ENCODE measurements at places on chromosomes 5 and 9.

DNA sequence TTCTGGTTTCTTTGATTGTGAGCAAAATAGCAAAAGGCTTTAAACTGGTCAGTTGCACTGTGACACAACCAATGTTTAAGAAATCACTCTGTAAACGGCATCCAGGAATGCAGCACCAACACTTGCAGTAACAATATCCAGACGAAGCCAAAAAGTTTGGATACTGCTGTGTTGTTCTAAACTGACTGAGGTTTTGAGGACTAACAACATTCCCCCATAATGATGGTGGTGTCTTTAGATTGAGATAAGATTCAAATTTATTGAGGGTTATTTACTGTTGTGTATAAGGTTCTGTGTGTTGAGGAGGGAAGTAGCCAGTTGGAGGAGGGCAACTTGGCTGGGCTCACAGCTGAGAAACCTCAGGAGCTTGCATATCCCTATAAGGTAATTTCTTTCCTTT, 353.6 kb downstream of the BNC2 start:
- no peak for DNase-seq

DNA sequence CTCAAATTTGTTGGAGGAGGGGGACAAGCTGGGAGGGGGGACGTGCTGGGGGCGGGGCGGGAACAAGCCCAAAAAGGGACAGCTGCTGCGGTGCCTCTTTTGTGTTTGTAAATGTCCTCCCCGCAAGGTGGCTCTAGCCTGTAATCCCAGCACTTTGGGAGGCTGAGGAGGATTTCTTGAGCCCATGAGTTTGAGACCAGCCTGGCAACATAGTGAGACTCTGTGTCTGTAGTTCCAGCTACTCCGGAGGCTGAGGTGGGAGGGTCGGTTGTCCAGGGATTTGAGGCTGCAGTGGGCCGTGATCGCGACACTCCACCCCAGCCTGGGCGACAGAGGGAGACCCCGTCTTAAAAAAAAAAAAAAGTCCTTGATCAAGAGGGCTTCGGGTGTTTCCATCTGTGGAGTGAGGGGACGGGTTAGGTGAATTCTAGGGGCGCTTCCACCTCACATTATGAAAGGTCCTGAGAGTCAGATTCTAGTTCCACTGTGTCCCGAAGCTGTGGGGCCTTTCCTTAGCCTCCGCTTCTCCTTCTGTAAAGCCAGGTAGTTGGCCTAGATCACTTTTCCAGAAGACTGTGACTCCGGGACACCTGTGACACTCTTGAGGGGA, 779 bp upstream of the CTNNA1 start:
- no peak for DNase-seq

DNA sequence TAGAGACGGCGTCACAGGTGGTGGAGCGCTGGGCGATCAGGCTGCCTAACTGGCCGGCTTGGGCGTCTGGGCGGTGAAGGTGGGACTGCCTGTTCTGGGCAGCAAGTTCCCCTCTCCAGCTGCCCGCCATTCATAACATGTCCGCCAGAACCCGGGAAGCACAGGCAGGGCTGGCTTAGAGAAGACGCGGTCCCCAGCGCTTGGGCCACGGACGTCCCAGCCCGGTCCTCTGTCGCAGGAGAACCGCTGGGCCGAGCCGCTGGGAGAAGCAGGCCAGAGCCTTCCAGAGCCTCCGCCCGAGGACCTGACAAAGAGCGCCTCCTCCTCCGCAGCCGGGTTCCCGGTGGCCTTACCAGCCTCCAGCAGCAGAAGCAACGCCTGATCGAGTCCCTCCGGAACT, 15.2 kb upstream of the HAND1 start:
- no peak for DNase-seq

DNA sequence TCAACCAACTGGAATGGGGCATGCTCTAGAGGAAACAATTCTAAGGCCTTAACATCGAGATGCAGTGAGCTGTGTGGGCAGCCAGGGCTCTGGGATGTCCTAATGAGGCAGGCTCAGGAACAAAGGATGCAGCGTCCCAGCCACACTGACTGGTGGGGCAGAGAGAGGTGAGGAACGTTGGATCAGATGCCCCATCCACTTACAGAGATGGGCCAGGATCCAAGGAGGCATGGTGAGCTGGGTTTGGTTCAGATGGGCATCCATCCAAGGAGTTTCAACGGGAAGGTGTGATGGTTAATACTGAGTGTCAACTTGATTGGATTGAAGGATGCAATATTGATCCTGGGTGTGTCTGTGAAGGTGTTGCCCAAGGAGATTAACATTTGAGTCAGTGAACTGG, 15.5 kb upstream of the MARCHF6 start:
- DNase-seq = no peak

GRCh38 chr9:123232332-123232731, 36.1 kb downstream of the STRBP start:
- no peak for DNase-seq
